ENCODE measurements at places on chromosomes 6 and 20.

DNA sequence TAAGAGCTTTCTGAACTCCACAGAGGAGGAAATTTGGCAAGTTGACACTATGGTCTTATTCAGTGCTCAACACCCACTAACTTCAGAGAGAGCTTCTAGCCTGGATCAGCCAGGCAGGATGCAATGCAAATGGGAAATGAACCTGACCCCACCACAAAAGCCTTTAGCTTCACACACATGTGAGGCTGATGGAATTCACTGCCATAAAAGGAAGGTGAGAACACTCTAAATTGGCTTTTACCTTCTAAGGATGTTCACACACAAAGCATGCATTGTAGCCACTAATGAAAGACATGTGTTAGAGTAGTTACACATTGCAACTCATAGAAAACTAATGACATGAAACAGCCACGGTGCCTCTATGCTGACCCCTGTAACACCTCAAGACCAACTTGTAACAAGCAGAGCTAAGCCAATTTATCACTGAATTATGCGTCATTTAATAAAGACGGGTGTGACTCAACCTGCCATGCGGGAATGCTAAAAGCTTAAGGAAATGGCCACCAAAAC, 262.1 kb downstream of the HACE1 start:
- DNase-seq, result no peak

DNA sequence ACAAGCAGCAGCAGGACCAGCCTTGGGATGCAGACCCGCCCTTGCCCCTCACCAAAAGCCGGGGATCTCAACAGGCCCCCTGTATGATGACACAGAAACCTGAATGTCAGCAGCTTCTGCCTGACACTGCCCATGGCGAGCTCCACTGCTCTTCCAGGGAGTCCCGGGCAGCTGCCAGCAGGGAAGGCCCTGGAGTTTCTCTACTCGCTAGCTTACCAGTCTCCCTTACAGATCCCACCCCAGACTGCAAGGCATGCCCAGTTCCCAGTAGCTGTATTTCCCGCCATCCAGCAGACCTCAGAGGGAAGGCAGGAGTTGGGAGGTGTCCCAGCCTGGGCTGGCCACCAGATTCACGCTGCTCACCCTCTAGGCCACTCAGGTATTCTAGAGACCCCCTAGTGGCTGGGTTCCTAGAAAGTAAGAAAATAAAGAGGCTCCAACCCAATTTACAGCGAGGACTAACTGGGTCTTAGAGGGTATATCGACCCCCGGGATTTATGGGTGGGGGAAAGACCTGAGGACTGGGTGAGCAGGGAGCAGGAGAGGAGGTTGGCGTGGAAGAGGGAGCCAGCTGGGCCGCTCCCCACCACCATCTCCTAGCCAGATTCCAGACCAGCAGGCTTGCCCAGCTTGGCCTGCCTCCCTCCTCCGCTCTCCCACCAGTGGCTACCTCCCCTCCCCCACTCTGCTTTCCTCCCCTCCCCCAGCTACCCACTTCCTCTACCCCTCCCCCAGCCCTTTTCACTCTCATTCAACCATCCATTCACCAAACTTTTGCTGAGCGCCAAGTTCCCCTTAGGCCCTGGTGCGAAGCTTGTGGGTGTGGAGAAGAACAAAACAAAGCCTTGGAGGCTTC, 9.7 kb upstream of the HMGA1 start:
- no peak for DNase-seq

- peak; percentile 40 for DNase-seq
Measured at GRCh38 chr6:33925936-33926335, 122.1 kb upstream of the MLN start.

- DNase-seq, result peak; percentile 47
Measured at GRCh38 chr6:119347466-119348095, 2.0 kb downstream of the MAN1A1 start.

DNA sequence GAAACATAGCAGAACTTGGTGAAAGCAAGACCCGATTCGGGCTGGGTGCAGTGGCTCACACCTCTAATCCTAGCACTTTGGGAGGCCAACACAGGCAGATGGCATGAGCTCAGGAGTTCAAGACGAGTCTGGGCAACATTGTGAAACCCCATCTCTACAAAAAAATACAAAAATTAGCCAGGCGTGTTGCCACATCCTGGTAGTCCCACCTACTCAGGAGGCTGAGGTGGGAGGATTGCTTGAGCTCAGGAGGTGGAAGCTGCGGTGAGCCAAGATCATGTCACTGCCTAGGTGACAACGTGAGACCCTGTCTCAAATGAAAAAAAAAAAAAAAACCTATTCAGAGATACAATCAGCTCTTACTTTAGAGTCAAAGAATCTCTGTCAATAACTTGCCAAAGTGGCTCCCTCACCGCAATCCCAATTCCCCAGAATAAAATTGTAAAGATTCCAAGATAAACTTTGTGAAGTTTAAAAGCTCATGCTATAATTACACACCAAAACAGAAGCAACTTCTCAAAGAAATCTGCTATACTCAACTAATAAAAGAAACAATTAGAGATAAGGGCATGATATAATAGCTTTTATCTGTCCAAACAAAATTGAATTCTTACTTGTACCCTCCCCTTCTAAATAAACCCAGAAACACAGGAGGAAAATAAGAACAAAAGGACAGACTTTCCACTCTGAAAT, 33.6 kb downstream of the CDK19 start:
- no peak for DNase-seq

Data from retina (tissue), 1 donor.